Cerebellar nuclear complex (tissue), 1 donor: ENCODE measurements at places on chromosomes 3 and 15.

DNA sequence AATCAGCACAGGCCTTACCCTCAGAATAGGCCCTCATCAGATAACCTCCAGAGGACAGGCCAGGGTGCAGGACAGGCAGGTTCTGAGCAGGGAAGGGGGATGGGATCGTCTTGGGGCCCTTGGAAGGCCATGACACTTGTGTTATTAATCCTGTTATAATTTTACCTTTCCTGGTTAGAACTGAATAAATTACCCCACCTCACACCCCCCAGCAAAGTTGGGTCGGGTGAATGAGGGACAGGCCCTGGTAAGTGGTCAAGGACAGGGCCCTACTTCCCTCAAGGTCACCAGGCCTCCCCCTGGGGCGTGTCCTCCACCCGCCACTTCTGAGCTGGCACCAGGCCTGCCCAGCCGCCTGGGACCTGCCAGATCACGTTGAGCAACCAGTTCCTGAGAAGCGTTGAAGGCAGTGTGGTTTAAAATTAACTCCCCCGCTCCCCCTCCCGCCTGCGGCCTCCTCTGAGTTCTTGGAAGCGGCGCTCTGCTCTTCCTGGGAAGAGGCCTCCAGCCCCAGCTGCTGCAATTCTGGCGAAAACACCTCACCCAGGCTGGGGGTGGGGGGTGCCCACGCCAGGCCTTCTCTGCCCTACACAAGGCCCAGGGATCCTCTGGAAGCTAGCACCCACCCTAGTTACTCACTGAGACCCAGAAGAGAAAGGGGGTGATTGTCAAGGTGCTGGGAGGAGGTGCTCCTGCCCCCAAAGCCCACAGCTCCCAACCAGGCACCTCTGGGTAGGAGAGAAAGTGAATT, 10.6 kb downstream of the CISH start:
- DNase-seq, result peak; percentile 33

DNA sequence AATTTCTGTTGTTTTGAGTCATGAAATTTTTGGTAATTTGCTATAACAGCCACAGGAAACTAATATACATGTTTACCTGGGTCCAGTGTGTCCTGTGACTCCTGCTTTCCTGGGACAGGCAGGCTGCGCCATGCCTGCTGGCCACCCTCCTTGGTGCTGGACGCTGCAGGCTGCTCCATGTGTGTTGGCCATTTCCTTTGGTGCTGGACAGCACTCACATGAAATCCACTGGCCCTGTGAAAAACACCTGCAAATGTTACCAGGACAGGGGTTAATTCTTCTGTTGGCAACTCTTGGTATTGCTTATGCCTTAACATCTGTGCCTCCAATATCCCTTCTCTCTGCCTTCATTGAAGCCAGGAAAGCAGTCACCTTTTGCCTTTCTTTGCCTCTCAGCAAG, 86.9 kb upstream of the ATP10A start:
- DNase-seq, result no peak

- no peak for DNase-seq
Measured at GRCh38 chr3:97927704-97928103, 44.5 kb downstream of the RIOX2 start.

GRCh38 chr15:65180167-65180566, 5.0 kb downstream of the CLPX start:
- no peak for DNase-seq

DNA sequence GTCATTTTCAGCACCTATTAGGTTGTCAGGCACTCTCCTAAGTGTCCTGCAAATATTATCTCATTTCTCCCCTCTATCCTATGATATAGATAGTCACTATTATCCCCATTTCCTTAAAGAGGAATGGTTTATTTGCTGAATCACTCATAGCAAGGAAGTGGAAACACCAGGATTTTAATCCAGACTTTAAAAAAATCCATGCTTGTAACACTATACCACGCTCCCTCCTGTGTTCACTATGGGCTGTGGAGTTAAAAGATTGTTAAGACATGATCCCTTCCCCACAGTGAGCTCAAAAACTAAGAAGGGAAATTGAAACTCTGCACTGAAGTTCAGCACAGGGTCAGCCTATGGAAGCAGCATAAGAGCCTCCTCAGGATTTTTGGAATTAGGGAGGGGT, 60.2 kb downstream of the TMEM39A start:
- DNase-seq, result no peak

- no peak for DNase-seq
Measured at GRCh38 chr3:123893012-123893411, 8.9 kb upstream of the MYLK start.

DNA sequence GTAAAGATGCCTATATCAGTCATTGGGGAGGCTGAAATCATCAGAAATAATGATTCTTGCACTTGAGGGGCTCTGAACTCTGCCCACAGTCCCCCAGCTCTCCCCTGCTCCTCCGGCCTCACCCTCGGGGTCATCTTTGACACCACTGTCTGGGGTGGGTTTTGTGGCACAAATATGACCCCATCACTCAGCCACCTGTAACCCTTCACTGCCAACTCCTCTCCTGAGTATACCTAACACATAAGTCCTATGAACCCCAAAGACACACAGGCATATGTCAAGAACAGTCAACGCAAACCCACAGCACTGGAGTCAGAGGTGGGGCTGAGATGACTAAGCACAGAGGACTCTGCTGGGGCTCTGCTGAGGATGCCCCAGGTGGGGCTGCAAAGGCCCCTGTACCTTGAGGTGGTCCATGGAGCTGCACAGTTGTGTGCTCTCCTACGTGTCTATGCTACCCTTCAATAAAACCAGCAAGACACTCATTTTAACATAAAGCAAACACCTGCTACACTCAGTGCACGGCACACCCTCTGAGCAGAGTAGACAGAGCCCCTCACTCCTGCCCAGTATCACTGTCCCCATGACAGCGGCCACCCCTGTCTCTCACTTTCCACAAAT, 29.9 kb downstream of the SLC41A3 start:
- DNase-seq, result no peak

- DNase-seq, result no peak
Measured at GRCh38 chr3:30614943-30615342, 8.5 kb downstream of the TGFBR2 start.

DNA sequence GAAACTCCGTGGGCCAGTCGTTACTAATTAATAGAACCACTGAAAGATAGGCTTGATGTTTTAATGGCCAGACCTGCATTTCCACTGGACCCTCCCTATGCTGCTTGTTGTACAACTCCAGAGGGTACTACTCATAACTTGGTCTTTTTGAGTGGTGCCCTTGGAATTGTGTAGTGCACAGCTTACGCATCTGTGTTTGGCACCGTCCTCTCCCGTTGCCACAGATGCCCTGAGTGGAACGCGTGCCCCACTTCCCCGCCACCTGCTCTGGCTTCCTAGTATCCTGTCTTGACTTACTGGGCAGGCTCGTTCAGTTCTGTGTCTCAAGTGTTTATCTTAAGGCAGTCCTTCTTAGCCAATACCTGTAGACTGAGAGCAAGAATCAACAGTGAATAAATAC, 78.7 kb downstream of the USP13 start:
- no peak for DNase-seq

DNA sequence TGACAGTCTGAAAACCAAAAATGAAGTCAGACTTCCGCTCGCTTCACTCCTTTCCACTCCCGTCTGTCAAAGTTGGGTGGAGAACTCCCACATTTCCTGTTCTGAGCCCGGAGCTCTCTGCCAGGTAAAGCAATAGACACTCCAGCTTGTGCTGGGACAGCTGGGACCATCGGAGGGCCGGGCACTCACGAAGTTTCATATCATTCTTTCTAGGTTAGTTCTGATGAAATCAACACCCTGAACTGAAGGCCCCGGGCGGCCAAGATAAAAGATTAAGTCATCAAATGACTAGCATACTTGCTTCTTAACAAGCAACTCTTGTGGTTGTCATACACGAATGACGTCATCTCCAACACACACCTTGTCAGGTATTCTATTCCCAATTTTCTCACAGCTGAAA, 42.1 kb downstream of the MAGI1 start:
- DNase-seq, result no peak

GRCh38 chr3:177439694-177440269, 242.5 kb upstream of the TBL1XR1 start:
- no peak for DNase-seq

DNA sequence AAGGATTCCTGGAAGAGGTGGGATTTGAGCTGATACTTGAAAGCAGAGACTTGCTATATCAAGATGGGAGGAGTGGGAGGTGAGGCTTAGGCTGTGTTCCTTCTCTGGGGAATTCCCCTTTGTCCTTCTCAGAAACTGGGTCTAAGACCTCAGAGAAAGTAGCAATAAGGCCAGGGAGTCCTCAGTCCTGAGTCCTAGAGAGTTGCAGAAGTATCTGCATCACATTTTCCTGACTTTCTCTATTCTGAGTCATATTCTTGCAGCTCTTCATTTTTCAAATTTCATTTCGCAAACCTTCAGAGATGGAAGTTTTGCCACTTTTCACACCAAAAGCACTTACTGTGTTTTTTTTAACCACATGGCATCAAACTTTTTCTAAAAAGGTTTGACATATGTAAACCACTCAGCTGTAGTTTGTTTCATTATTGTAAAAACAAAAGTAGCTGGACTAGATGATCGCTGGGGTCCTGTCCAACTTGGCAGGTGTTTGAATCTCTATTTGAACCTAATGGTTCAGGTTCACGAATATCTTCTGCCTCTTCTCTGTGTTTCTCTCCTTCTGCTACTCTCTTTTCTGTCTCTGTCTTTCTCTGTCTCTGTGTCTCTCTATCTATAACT, 21.3 kb downstream of the COLQ start:
- no peak for DNase-seq

GRCh38 chr15:31173790-31174450, 72.4 kb upstream of the TRPM1 start:
- no peak for DNase-seq

DNA sequence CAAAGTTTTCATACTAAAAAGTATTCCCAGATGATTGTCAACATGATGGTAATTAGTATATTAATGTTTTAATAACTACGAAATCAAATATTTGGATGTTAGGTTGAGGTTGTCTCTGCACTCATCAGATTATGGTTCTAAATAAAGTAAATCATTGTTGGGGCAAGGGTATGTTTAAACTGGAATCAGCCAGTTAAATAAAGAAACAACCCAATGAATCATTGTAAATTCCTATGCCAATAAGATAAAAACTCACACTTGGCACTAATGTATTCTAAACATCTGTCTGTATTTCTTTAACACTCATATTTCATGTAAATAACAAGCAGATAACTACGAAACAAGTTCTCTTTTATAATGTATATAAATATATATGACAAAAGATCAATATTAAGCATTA, 92.7 kb downstream of the PEAK1 start:
- no peak for DNase-seq

DNA sequence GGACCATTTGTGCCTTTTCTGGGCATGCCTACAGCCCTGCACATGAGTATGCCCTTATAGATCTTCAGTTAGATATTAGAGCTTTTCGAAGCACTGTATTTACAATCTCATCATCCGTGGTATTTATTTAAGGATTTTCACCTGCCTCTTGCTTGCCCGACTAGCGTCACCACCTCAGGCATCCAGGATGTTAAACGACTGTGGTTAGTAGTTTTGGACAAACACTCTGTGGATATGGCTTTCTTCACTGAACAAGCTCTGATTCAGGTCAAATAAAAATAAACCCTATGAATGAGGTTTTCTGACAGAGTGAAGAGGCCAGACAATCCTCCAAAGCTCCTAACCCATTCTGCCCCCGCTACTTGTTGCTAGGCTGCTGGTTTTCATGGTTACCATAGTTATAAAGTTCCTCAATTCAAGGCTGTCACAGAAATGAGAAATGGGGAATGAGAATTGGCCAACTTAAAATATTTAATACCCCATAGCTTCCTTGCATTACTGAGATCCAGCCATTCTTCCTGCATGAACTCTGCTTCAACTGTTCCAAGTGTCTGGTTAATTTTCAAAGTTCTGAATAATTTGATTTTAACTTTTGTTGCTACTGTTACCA, 440.1 kb downstream of the GABRG3 start:
- DNase-seq, result no peak

- no peak for DNase-seq
Measured at GRCh38 chr3:56867671-56868070, 65.9 kb upstream of the ARHGEF3 start.

GRCh38 chr3:75144406-75144805, 519.7 kb upstream of the FRG2C start:
- DNase-seq, result no peak

DNA sequence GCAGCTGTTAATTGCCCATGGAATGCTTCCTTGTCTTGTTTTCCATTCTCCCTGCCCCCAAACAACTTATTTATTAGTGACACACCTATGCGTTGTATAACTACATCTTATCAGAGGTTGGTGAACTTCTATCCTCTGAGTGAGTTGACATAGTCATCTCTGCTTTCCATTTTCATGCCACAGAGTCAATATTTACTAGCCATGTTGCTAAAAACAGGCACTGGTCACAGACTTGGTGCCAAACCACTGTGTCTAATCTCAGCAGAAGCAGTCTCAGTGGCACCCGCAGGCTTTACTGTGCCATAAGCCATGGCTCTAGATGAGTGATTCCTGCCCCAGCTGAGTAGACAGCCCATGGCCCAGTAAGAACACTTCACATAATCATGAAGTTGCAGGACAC, 26.5 kb downstream of the DAPK2 start:
- DNase-seq, result no peak

- no peak for DNase-seq
Measured at GRCh38 chr3:156892701-156893100, 66.5 kb downstream of the LEKR1 start.

- DNase-seq, result no peak
Measured at GRCh38 chr3:153639631-153640030, 477.6 kb downstream of the RAP2B start.

- DNase-seq, result no peak
Measured at GRCh38 chr15:69185706-69186105, 25.3 kb downstream of the GLCE start.

- no peak for DNase-seq
Measured at GRCh38 chr15:84603630-84604379, 3.0 kb downstream of the ZSCAN2 start.

DNA sequence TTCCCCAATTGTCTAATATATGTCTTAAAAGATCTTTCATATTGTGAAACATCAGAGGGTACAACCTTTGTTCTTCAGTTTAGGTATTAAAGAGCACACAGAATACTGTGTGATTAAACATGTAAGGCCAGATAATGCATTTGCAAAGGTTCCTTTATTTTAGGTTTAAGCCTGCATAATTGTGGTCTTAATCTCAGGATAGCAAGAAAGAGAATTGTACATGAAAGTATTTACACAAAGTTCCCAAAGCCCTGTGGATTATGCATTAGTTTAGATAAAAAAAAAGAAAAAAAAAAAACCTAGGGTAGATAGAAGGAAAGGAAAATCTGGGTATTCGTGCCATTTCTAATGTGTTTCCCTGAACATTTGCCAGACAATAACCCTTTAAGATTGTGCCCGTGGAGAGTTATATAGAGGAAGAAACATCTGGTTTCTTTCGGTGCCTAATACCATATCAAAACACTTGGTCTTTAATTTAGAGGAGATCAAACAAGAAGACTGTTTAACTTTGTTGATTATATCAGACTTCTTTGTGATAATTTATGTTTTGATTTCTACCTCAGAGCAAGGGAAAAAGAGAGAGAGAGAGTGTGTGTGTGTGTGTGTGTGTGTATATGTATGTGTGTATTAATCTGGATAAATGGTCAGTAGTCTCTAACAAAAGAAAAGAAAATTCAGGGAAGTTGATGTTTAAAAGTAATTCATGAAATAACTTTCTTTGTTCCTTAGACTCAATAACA, 139.6 kb upstream of the CGNL1 start:
- DNase-seq, result no peak

GRCh38 chr3:30146978-30147377, 459.4 kb upstream of the TGFBR2 start:
- no peak for DNase-seq

- DNase-seq, result no peak
Measured at GRCh38 chr3:151896246-151897012, 23.0 kb downstream of the SUCNR1 start.

GRCh38 chr3:52782412-52783210, 5.2 kb downstream of the ITIH1 start:
- no peak for DNase-seq
